Inflammatory macrophage (primary cell): ENCODE measurements at places on chromosomes 1 and 21.

GRCh38 chr1:154772056-154772455 lies 98.0 kb downstream of the KCNN3 start:
- DNase-seq: no peak

- DNase-seq: no peak
Measured at GRCh38 chr1:166063701-166064100, 103.1 kb downstream of the FAM78B start.

DNA sequence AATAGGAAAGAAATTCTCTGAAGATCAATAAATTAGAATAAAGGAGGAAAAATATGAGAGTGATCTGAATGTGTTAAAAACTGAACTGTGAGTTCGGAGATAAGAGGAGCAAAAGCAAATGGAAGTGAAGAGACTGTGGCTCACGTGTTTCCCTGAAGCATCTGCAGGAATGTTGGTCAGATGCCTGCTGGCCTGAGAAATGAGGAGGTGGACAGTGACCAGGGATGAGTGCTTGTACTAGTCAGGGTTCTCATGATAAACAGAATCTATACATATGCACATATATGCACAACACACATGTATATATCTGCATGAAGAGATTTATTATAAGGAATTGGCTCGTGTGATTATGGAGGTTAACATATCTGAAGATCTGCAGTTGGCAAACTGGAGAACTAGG lies 103.4 kb upstream of the TIAM1 start:
- DNase-seq: no peak

DNA sequence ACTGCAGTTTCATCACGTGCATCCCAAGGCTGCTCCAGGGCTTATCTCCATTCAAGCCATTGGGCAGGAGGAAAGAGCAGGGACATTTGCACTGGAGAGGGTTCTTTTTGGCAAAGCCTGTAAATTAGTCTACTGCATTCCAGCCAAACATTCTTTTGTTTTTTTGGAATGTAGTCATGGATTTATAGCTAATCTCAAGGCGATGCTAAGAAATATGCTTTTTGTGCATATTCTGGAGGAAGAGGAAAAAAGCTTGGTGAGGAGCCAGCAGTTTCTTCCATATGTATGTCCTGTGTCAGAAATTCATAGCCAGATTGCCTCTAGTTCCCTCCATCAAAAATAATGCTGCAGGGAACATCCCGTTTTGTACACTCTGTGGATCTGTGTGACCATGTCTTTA lies 221.4 kb downstream of the BACH1 start:
- no peak for DNase-seq

GRCh38 chr21:29568020-29568697 lies 269.4 kb downstream of the BACH1 start:
- no peak for DNase-seq

- no peak for DNase-seq
Measured at GRCh38 chr1:47523835-47524215, 86.0 kb downstream of the FOXD2 start.

DNA sequence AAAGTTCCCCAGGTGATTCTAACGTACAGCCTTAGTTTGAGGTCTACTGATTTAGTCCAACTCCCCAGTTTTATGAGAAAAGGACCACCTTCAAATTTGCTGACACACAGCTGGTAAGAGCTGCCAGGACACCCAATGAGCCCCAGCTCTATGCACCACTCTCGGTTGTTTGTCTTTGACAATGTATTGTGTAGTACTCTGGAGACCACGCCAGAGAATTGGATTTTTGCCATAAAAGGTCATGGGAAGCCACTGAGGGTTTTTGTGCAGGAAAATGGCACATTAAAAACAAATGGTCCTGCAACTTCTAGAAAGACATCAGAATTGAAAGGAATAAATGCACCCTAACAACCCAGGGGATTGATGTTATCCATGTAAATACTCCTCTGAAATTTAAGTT lies 7.1 kb upstream of the IER5 start:
- no peak for DNase-seq

GRCh38 chr21:25501462-25501861 lies 105.8 kb downstream of the MRPL39 start:
- no peak for DNase-seq

DNA sequence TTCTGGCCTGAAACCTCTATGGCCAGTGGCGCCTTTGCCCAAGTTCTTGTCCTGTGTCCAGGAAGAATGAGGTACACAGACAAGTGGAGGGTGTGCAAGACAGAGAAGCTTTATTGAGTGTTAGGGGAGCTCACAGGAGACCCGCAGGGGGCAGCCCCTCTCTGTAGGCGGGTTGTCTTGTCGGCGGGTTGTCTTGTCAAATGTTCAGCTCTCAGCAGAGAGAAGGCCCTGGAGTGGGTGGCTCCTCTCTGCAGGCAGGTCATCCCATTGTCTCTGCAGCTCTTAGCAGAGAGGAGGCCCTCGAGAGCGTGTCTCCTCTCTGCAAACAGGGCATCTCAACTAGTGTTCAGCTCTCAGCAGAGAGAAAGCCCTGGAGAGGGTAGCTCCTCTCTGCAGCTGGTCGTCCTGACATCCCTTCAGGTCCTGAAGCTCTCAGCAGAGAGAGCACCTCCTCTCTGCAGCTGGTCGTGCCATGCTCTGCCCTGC lies 11.0 kb downstream of the COL6A2 start:
- no peak for DNase-seq

DNA sequence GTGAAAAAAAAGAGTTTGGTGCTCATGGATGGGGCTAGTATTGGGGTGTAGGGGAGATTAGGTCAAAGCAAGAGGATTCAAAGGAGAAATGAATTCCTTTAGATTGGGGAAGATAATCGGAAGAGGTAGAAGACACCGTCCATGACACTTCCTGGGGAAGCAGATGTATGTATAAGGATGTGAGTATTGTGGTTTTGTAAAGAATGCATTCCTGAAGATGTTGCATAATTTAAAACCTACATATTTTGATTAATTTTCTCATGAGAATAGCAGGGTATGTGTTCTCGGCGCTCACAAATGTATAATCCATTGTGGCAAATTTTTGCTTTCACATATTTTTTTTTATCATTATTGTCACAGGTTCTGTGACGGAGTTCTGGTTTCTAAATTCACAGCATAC lies 5.5 kb upstream of the LGALS8 start:
- DNase-seq: no peak

- DNase-seq: no peak
Measured at GRCh38 chr1:203378556-203379245, 27.8 kb upstream of the FMOD start.
